AML-193 (cell line): ENCODE measurements at places on chromosomes 5 and 9.

GRCh38 chr9:27888661-27889295 lies 315.5 kb upstream of the C9orf72 start:
- DNase-seq = no peak

- no peak for DNase-seq
Observed at GRCh38 chr5:30765227-30765626, 428.3 kb upstream of the CDH6 start.

DNA sequence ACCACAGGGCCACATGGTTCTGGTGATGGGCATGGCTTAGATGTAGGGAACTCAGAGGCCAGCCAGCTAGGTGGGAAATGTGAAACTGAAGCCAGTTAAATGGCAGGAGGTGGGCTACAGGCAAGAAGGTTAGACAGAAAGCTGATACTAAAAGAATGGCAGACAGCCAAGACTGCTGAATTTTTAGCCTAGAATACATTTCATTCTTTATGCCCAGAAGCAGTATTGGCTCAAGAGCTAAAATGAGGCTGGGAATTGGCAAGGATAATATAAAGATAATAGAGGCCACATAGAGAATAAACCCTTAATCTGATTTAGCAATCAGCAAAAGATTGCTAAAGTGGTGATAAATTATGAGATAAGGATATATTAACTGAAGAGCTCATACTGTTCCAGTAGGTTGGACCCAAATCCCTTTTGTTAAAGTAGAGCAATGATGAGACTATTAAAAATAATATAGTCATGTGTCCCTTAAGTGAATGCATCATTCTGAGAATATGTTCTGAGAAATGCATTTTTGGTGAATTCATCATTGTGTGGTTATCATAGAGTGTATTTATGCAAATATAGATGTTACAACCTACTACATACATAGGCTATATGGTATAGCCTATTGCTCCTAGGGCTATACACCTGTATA lies 234.3 kb downstream of the CHSY3 start:
- no peak for DNase-seq

DNA sequence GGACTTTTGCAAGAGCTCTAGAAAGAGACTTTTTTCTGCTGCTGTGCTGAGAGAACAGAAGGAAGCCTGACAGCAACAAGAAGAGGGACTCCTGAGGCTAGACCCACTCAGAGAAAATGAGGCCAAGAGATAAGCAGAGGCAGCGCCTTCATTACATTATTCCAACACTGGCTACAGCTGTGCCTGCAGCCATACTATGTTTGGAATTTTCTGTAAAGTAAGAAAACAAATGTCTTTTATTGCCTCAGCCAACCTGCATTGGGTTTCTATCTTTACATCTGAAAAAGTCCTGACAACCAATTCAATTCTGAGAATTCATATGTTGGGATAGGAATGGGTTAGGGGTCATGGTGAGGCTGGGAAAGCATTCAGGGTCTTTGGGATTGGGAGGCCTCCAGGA lies 33.7 kb downstream of the FAT2 start:
- no peak for DNase-seq

DNA sequence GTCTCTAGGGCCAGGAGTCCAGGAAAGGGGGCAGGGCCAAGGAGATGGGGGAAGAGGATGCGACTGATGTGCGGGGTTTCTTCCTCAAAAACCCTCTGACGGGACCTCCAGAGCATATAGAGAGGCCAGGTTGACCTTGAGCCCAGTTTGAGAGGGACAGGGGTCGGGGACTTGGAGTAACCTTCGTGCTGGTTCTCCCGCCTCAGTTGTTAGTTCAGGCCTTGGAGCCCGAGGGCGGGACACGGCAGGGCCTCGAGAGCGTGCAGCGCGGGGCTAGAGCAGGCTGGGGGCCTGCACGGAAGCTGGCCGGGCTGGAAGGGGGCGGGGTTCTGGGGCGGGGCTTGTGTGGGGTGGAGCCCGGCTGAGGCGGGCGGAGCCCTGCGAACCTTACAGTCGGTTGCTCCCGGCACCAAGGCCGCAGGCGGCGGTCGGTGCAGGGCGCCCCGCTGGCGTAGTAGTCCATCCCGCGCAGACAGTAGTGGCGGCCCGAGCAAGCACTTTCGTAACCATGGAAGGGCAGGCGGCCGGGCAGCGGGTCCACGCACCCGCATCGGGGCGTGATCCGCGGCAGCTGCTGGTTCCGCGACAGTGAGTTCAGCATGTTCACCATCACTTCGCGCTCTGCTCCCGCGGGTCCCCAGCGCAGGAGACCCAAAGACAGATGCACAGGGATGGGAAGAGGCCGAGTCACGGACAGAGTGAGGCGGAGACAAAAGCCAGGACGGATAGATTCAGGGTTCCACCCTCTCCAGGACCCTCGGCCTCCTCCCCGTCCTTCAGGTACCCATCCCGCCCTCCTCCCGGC lies 4.0 kb upstream of the MYORG start:
- DNase-seq = peak; percentile 24

DNA sequence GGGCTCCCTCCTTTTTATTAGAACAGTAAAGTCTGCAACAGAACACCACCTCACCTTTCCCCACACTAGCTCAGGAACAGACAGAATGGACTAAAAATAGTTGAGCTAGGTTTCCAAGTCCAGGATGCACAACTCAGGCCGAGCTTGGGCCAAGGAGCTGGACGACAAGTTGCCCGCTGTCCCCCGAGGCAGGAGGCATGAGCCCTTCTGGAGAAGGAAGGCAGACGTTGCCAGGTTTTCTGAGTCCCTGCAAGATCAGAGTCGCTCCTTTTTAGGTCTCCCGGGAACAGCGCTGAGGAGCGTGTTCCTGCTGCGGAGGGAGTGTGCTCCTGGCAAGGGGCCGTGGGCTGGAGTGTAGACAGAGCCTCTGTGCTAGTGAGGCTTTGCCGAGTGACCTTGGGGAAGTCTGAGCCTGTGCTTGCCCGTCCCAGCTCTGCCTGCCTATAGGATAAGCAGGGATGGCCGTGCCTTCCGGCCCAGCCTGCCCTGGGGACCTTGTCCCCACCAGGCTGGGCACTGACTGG lies 121.6 kb downstream of the WNK2 start:
- DNase-seq = peak; percentile 77

DNA sequence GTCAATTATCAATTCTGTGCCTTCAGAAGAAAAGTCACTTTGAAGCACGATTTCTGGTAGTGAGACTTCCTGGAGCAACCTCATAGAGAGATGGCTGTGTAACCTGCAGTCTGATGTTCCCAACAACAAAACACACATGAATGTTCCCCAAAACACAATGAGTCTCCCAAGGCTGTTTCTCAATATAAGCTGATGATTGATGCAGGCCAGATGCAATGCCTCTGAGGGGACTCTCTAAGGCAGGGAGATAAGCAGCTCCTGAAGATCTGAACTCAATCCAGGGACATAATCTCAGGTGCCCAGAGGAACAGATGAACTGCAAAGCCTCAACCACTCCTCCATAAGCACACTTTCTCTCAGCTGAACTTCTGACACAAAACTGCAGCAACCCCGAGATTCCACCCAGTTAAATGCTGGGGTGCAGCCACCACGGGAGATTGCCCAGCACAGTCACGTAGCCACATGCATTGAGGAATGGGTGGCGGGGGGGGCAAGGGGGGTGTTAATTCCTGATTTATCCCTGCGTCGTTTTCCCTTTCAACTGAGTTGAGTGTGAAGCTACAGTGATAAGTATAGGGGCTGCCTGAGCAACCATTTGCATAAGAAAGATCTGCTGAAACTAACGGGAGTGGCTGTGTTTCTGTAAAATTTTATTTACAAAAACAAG lies 122.7 kb upstream of the RASEF start:
- DNase-seq = no peak

DNA sequence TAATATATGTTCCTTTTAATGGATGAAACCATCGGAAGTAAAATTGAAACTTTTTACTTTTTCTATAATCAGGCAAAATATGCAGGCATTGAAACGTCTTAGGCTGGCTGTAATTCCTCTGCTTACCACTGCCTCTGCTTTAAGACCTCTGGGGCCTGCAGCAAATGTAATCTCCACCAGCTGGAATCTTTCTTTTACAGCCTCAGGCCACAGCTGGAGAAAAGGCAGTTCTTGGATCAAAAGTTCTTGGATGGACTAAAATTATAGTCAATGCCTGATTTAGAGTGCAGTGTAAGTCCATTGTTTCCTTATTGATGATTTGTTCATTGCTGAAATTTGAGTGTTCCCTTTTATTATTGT lies 396.7 kb downstream of the KCTD16 start:
- no peak for DNase-seq

DNA sequence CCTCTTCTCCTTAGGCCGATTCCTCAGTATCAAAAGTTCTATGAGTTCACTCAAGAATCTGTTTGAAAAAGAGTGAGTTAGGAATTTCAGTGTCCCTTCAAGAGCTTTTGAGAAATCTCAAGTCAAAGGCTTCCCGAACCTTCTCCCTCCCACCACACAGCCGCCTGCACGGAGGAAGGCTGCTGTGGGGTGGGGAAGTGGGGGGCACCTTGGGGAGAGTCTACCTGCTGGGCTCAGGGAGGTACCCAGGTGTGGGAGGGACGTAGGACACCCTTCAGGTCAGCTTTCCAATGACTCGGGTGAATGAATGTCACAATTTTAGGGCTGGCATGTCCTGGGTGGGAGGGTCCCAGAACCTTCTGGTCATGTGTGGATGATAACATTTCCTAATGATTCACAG lies 17.5 kb downstream of the CXCL14 start:
- DNase-seq = no peak

DNA sequence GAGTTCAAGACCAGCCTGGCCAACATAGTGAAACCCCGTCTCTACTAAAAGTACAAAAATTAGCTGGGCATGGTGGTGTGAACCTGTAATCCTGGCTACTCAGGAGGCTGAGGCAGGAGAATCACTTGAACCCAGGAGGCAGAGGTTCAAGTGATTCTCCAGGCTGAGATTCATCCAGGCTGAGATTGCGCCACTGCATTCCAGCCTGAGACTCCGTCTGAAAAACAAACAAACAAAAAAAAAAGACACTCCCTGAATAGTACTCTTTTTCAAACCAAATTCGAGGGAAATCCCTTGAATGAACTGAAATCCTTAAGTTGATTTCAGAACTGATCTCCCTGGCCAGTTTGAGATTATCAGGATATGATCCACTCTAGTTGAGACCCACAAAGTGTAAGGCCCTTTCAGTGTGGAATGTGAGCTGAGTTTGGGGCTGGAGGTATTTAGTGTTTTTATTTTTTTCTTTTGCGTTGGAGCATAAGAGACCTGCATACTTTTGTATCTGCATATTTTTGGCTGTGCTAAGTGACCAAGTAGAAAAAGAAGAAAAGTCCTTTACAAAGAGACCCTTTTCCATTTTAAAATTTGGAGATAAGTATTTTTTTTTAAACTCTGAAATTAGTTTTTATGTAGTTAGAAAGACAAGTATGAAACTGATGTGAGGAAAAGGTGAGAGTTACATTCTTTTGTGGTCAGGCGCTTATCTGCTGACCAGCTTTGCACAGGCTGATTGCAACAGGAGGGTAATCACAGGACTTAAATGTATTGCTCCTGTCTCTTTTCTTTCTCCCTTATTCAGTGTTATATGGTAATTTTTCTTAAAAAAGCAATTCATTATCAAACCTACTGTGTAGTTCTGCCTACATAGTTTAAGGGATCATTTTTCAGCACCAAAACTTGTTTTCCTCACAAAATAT lies 42.9 kb downstream of the TMEFF1 start:
- DNase-seq = no peak

- DNase-seq = no peak
Observed at GRCh38 chr9:121021301-121021700, 28.8 kb downstream of the C5 start.

DNA sequence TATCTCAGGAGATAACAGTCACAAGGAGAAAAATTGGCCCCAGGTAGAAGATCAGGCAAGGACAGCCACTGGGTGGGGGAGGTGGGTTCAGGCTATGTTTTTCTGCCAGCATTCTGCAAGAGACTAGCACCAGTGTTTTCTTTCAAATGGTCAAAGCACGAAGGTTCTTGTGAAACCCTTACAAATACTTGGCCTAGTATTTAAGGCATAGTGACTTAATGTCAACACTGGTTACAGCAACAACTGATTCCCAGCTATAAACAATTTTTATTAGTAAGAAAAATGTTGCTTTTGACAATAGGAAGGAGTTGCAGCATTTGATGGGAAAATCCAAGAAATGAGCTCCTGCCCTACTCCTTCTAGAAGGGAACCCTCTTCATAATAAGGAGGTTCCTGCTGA lies 349.6 kb downstream of the SLIT3 start:
- no peak for DNase-seq

- DNase-seq = no peak
Observed at GRCh38 chr5:92144824-92145223, 761.7 kb upstream of the ARRDC3 start.

- no peak for DNase-seq
Observed at GRCh38 chr9:109934857-109935215, 154.8 kb downstream of the PALM2AKAP2 start.

DNA sequence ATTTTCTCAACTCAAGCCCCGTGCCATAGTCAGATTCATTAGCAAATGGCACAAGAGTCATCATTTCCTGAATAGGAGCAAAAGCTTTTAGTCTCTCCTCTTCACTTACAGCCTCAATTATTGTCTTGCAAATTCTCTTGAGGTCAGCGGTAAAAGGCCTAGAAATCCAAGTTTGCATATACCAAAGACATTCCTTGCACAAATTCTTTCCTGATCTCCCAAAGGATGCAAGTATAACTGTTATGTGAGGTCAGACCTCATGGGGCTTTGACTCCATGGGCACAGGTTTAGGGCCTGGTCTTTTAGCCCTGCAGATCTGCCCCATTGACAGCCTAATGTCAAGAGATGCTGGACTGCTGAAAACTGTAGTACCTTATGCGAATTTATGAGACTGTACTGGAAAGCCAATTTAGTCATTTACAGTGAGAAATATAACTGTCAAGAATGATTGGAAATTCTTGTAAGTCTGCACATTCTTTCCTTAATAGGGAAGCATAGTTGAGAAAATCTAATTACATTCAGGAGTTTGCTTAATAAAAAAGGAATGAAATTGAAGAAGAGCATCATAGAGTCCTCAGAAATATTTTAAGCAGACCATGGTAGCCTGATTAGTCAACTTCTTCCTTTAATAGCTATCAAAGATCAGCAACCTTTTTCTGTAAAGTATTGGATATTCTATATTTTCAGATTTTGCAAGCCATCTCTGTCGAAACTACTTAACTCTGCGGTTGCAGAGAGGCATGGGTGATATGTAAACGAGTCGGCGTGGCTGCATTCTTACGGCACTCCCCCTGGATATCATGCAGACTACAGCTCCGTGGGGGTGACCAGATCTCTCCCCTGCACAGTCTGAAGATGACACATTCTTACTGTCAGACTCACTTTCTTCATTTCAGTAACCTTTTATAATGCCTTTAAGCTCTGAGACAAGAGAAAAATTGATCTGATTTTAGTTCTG lies 45.2 kb downstream of the GCNT4 start:
- DNase-seq = no peak

DNA sequence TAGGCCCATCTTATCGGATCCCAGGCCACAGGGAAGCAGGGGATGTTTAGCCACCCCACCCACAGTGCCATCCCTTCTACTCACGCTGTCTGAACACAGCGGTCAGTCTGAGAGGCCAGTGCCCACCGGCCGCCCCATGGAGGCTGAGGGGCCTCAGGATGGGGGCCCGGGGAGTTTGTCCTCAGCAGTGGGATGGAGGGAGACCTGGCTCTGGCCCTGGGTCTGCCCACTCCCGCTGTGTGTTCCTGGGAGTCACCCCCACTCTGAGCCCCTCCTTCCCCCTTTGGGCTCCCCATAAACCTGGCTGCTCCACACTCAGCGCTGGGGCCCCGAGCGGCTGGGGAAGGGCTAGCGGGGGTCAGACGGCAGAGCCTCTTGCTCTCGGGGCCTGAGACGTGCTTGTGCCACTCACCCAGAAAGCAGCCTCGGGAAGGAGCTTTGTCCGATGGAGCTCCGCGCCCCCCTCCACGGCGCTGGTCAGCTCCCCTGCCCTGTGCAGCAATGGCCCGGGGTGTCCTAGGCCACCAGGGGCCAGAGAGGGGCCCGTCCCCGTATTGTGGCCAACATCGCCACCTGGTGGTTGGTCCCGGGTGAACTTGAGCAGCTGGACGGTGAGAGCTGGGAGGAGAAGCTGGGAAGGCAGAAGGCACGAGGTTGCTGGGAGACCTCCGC lies 10.9 kb upstream of the LAMC3 start:
- DNase-seq = peak; percentile 37
